CD14-positive monocyte (primary cell): ENCODE measurements at places on chromosomes 11 and 22.
A peak's percentile ranks its signal among the peaks of the same experiment; 100 is the strongest.

- peaks cover 50% of the 10 kb centered on the region for H3K4me1 ChIP-seq
- DNase-seq, result peak; percentile 81
- peak overlapping the region; percentile 38 for H3K4me3 ChIP-seq
- no peaks in the 10 kb centered on the region for H3K36me3 ChIP-seq
- peaks cover 8% of the 10 kb centered on the region for H3K27me3 ChIP-seq
Measured at GRCh38 chr11:2929950-2930703, 907 bp upstream of the PHLDA2 start.

- DNase-seq, result no peak
- H3K4me3 ChIP-seq, result no peak overlapping the region
- H3K4me1 ChIP-seq, result no peaks in the 10 kb centered on the region
- no peak overlapping the region for H3K27ac ChIP-seq
Measured at GRCh38 chr11:27497284-27497866, 9.2 kb downstream of the LIN7C start.

DNA sequence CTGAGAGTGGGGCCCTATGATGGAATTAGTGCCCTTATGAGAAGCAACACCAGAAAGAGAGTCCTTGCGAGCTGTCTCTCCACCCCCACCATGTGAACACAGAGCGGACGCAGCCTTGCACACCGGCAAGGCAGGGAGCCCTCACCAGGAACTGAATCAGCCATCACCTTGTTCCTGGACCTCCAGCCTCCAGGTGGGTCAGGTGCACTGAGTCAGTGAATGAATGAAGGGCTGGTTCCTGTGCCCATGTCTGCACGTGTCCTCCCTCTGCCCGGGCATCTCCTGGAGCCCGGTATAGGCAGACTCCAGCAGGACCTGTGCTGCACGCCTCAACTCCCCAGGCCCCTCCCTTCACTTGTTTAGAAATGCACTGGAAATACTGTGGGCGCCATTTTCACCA is 54.9 kb downstream of the LINC01488 start:
- peaks cover 18% of the 10 kb centered on the region for H3K4me1 ChIP-seq
- H3K27ac ChIP-seq, result no peak overlapping the region

- DNase-seq, result no peak
- H3K4me3 ChIP-seq, result no peak overlapping the region
- H3K4me1 ChIP-seq, result no peaks in the 10 kb centered on the region
- no peaks in the 10 kb centered on the region for H3K27me3 ChIP-seq
- H3K36me3 ChIP-seq, result no peaks in the 10 kb centered on the region
Measured at GRCh38 chr11:120430146-120430545, 81.4 kb upstream of the GRIK4 start.

GRCh38 chr22:23225337-23225723 is 45.0 kb downstream of the BCR start:
- DNase-seq, result no peak
- no peak overlapping the region for H3K4me3 ChIP-seq
- no peaks in the 10 kb centered on the region for H3K27me3 ChIP-seq
